ENCODE measurements at places on chromosomes 7 and 10.

DNA sequence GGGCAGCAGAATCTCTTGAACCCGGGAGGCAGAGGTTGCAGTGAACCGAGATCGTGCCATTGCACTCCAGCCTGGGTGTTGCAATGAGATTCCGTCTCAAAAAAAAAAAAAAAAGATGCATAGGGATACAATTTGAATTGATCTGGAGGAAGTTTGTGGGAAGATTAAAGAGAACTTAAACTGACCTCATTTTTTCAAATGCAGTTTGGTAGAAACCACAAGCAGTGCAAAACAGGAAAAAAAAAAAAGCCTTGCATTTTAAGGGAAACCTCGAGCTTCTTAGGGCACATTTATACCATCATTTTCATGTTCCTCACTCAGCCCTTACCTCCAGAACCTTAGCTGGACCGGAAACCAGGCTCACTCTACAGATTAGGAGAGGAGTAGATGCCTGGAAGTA is 2.8 kb downstream of the KCTD7 start:
- no peak for DNase-seq

DNA sequence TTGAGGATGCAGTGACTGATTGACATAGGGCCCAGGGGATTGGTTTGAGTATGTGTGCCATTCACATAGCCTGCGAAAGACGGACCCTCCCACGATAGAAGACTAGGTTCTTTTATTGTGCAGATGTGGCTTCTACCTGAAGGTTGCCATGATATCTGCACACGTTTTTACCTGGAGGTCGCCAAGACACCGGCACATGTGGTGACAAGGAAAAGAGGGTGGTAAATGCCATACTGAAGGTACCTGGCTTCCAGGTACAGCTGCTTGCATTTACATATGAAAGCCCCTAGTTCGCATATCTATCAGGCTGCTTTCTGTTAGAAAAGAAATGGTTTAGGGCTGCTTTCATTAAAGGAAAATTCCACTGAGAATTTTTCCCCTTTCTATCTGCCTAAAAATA is 43.6 kb downstream of the ZNF22 start:
- DNase-seq = no peak

- DNase-seq = no peak
These were observed 2.8 kb upstream of the TECTB start for GRCh38 chr10:112280205-112280921.

- no peak for DNase-seq
These were observed 192.0 kb downstream of the ELMO1 start for GRCh38 chr7:37256631-37257030.

GRCh38 chr7:26608402-26608801 is 256.0 kb downstream of the SKAP2 start:
- DNase-seq = no peak

All from stimulated activated CD4-positive, alpha-beta T cell treated with anti-CD3 and anti-CD28 coated beads, Interleukin-1b, Interleukin-23, amount 100 ng/mL, for 48 hours (primary cell).